HuH-7 (cell line): ENCODE measurements at places on chromosomes 4 and X.
A peak's percentile ranks its signal among the peaks of the same experiment; 100 is the strongest.

GRCh38 chr4:3407930-3408792 lies 33.6 kb upstream of the HGFAC start:
- peak; percentile 41 for DNase-seq

DNA sequence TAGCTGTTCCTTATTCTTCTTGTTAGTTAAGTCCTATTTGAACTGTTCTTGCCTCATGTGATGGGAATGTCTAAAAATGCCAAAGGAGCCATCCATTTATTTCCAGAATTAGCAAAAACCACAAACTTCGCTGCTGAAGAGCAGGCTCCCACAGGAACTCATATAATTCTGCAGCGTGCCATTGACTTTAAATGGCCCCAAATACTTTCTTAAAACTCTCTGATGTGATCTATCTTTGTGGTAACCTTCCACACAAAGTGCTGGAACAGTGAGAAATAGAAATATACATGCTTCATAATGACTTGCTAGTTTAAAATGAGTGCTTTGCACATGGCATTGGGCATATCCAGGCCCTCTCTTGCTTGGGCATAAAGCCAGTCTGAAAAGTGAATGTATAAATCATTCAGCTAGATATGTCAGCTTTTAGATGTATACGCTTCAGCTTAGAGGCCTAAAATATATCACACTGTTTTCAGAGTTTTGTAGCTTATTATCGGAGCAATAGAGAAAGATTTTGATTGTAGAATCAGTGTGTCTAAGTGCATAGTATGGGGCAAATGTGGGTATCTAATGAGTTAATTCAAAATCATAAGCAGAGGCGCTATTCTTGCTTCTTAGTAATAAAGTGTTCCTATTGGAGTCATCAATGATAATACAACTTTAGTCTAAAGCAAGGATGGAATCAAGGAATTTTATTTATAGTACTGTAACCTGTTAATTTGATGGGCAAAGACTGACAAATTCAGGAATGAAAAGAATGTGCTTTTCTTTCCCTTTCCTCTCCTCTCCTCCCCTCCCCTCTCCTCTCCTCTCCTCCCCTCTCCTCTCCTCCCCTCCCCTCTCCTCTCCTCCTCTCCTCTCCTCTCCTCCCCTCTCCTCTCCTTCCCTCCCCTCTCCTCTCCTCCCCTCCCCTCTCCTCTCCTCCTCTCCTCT lies 392.2 kb upstream of the ZFP42 start:
- DNase-seq, result no peak

DNA sequence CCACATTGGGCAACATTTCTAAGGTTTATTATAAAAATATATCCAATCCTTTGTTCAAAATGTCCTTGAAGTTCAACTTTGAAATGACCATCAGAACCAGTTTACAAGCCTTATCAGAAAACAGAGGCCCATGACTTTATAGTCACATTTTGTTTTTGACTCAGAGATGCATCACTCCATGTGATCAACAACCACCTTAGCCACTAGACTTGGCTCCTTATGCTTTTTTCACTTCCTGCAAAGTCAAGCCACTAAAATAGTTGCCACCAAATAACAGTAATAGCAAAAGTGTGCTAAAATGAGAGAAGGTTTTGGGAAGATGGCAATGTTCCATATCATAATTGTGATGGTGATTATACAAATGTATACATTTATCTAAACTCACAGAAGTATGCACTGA lies 181.7 kb downstream of the MAML3 start:
- DNase-seq, result no peak

DNA sequence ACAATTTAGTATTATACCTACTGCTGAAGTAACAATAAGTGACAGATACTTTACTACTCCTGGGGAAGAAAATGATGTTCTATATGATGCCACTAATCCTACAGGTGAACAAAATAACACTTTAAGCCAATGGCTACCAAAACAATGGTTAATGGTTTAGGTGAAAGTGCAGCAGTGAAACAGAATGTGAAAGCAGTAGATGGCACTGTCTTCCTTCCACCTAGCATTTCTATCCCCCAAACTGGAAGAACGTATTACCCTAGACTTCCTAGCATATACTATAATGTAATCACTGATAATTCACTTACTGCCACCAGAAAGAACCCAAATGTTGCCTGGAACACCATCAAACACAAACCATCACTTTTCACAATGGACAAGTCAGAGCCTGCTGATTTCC lies 18.9 kb upstream of the CABS1 start:
- DNase-seq, result no peak

GRCh38 chr4:47074816-47075215 lies 43.4 kb downstream of the GABRB1 start:
- DNase-seq, result no peak

DNA sequence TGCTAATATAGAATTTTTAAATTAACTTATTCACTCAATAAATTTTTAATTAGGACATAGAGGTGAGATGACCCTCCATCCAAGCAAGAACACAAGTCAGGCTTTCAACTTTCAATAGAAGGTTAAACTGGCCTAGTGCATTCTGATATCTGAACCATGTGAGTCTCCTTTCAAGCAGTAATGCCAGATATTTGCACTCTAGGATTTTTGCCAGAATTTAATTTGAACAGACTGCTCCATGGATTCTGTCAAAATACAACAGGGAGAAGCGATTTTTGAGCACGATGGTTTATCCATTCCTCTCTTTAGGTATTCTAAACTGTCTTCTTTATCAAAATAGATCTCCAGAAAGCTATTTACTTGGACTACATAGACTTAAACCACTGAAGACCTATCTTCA lies 72.0 kb upstream of the DCLK2 start:
- no peak for DNase-seq

DNA sequence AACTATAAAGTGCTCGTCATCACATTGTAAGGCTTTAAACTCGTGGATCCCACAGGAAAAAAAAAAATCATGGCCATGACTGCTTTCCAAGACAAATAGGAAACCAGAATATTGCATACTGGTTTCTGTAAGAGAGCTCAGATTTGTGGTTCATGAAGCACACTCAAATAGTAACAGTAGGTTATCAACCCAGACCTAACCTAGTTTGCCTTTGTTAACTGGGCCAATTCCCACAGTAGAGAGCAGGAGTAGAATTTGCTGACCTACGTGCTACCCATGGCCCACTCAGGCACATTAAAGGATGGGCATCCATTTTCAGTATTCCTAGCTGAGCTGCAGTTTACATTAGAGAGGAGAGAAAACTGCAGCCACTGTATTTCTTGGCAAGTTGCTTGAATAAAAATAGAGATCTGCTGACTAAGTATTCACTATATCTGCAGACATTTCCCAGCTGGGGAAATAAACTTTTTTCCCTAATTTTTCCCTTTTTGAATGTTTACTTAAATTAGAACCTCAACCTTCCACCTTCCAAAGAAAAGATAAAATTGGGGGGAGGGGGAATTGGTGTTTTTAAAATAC lies 218.5 kb downstream of the SPANXN3 start:
- no peak for DNase-seq

- DNase-seq, result no peak
These were observed 348.5 kb downstream of the OPHN1 start for GRCh38 chrX:68084765-68085164.

DNA sequence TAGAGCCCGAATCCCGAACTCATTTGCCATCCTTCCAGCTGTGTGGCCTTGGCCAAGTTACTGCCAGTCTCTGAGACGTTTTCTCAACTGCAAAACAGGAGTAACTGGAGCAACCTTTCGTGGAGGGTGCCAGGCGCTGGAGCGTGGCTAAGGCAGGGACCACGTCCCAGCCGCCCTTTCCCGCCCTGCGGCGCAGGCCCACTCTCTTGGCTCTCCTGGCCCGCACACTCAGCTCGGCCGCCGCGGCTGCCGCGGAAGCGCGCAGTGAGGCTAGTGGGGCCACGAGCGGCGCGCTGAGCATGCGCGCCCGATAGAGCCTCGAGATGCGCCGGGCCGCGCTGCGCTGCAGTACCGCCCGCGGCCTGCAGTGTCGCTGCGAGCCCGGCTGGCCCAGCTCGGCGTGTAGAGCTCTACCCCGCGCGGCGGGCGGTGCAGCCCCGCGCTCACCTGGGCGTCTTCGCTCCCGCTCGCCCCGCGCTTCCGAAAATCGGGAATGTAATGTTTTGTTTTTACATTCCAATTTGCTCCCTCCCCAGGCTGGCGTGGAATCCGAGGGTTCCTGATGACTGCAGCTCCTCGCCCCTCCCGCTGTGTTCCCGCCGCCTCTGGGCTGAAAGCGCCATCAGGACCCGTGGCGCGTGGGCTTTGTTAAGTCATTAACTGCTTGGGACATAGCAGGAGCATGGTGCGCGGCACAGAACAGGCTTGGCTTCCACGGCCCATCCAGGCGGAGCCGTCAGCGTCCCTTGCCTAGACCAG lies 4.0 kb upstream of the ZNF518B start:
- DNase-seq, result peak; percentile 78
